ENCODE measurements at places on chromosomes 6 and 20.

- DNase-seq, result no peak
Observed at GRCh38 chr20:32336918-32337347, 21.2 kb upstream of the ASXL1 start.

DNA sequence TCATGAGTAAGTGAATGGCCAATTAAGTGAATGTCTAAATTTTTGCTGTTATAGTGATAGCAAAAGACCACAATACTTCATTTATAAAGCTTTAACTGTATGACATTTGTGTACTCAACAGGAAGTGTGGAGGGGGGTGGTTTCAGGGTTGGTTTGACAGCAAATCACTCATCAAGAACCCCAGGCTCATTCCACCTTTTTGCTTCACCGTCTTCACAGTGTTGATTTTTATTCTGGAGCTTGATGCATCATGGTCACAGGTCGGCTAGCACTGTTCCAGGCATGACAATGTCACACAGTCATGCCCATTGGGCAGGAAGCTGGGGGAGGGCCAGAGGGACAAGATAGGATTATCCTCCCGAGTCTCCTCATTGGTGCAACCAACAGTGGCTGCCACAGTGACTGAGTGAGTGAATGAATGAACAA lies 75.0 kb downstream of the MDGA1 start:
- no peak for DNase-seq

DNA sequence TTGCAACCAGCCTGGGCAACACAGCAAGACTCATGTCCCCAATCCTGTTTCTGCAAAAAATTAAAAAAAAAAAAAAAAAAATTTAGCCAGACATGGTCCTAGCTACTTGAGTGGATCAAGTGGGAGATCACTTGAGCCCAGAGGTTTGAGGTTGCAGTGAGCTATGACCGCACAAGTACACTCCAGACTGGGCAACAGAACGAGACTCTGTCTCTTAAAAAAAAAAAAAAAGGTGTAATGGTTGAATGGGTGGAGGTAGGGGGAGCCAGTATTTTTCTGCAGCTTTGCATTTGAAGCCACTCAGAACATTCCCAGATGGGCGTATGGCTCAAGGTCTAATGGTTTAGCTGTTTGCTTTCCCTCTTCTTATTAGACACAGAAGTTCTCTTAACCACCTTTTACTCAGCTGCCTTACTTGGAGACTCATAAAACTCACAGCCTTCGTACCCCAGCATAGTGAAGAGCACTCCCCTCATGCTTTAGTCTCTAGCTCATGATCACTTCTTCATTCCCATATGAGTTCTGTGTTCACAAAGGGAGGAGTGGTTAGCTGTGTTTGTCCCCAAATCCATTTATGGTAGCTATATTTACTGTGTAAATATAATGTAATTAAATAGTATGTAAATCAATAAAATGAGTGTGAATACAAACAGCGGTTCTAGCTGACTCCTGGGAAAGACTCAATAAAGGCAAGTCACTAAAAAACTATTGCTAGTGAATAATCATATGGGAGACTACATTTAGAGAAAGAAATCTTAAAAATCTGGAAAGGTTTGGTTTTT lies 9.0 kb downstream of the FKBP1A start:
- no peak for DNase-seq

DNA sequence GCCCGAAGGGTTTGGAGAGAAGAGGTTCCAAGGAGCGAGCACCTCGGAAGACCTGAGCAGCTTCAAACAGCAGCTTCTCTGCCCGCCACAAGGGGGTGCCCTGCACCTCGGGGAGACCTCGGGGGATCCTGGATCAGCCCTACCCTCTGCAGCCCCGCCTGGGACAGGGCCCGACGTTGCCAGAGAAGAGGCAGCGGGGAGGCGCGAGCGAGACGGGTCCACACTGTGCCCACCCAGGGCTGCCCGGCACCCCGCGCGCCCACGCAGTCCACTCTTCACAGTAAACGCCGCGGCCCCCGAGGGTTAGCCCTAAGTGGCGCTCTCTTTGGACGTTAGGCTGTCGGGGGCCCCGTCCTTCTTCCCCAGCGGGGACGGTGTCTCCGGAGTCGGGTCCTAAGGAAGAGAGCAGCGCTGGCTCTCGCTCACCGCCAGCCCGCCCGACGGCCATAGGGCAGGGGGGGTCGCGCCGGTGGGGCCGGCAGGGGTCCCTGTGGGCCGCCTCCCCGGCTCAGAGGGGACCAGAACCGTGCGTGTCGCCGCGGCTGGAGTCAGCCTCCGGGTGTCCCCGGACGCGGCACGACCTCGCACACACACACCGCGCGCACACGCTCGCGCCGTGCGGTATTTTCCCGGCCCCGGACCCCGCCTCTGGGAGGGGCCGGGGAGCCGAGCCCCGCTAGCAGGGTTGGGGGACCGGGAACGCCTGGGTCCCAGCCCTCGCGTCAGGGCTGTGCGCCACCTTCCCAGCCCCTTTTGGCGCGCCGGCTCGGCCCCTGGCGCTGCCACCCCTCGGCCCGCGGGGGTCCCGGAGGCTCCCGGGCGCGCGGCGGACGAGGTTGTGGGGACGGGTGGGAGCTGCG lies 929 bp downstream of the CDH22 start:
- DNase-seq, result peak; percentile 81

DNA sequence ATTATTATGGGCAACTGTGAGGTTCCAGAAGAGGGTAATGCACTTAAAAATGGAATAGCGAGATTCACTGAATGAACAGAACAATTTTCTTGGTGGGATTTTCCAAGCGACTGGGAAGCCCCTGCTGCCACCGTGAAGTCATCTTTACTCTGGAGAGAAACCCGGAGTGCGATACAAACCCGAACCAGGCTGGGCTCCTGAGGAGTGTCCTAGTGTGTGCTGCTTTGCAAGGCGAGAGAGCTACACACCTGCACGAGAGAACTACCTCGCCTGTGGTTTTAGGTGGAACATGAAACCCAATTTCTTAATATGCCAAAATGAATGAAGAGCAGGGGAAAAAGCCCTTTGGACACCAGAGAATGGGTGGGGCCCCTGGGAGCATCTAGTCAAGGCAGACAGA lies 33.5 kb upstream of the DACT2 start:
- no peak for DNase-seq

- no peak for DNase-seq
Observed at GRCh38 chr6:71997341-71997740, 111.0 kb downstream of the RIMS1 start.

DNA sequence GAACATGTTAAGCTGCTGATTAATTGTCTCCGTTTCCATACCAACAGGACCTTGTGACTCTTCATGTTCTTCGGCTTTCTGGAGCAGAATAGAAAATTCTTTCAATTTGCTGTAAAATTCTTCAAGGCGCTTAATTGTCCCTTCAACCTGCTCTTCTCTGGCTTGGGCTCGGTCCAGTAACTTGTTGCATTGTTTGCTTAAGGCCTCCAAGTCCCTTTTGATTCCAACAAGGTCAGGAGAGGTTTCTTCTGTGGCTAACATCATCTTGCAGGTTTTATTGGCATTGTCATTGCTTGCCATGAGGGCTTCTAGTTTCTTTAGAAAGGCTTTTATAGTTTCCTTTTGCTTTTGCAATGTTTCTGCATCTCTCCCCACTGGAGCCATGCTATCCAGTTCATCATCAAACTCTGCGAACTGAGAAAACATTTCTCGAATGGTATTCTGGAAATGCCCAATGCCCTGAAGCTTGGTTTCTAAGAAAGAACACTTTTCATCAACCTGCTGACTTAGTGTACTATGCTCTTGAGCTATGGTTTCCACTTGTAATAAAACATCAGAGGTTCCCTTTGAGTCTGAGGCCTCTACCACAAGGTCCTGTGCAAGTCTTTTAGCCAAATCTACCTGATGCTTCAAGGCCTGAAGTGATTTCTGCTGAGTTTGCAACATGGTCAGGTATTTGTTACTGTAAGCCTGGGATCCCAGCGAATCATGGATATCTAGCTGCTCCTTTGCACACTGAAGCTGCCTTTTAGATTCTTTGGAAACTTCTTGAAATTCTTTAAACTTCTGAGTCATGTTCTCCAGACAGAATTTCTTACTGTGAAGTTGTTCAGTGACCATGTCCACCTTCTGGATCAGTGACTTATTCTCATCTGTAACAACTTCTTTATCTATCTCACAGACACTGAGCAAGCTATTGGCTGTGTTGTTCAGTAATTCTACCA lies 90.2 kb downstream of the DST start:
- no peak for DNase-seq

GRCh38 chr6:50353603-50354002 lies 303.9 kb upstream of the DEFB112 start:
- no peak for DNase-seq

DNA sequence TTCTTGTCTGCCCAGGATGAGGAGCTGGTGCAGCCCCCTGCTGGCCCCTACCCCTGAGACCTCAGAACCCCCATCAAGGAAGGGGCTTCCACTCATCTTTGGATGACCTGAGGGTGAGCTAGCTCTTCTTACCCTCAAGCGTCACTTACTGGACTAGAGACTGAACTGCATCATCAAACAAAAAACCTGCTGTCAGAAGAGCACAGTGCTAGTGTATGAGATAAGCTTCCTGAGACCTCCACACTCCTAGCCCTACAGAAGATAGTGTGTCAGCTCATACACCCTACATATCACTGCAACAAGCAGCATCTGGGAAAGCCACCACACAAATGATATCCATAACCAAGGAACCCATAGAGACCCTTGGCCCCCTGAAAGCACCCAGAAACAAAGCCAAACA lies 15.0 kb downstream of the SLC22A16 start:
- DNase-seq, result no peak

DNA sequence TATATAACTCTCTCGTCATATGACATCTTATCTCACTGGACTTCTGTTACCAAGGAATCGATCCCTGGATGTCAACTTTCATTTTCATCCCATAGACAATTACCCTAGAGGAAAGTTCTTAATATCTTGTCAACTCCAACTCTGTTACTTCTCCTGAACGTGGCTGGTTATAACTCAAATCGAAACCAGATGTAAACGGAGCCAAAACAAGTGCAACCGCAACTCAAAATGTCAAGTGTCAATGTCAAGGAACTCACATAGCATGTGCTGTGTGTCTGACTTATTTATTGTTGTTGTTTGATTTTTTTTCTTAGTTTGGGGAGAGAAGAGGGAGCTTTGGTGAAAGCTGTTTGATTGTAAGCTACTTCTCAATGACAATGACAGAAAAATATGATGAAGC lies 108.6 kb downstream of the VIP start:
- DNase-seq, result no peak

- no peak for DNase-seq
Observed at GRCh38 chr6:53892707-53893106, 97.9 kb downstream of the LRRC1 start.

DNA sequence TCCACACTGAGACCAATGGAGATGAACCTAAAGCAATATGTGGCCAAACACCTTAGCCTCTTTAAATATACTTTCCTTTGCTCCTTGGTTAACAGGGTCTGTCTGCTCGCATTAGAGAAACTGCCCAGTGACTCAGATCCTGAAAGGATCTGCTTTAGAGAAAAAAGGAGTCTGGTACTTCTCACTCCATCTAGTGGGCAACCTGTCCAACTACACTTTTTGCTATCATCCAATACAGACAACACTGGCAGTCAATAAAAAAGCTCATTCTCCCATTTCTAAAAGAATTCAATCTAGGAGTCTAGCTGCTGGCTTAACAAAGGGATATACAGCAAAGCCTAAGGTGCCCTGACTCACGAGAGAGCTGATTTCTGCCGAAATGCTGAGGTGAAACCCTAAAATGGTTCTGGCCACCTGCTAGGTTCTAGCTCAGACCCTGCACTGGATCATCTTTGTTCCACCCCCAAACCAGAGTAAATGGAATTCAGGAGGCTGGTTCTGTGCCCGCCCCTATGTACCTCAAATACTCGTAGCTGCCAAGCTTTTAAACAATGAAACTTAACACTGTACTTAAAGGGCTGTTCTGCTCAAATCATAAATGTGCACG lies 11.5 kb downstream of the GNL1 start:
- DNase-seq, result no peak

- no peak for DNase-seq
Observed at GRCh38 chr6:4316867-4317400, 181.6 kb upstream of the ECI2 start.

DNA sequence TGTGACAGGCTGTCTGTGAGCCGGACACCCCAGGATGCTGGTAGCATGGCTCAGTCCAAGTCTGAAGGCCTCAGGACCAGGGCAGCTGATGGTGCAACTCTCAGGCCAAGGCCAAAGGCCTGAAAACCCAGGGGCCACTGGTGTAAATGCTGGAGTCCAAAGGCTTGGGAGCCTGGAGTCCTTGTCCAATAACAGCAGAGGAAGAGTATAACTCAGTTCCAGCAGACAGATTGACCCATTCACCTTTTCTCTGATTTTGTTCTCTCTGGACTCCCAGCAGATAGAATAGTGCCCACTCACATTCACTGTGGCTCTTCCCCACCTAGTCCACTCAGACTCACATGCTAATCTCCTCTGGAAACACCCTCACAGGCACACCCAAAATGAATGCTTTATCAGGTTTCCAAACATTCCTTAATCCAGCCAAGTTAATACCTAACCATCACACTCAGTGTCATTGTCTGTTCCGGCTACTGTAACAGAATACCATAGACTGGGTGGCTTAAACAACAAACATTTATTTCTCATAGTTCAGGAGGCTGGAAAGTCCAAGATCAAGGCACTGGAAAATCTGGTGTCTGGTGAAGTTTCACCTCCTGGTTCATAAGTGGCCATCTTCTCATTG lies 5.0 kb upstream of the TRAF3IP2 start:
- DNase-seq, result no peak

DNA sequence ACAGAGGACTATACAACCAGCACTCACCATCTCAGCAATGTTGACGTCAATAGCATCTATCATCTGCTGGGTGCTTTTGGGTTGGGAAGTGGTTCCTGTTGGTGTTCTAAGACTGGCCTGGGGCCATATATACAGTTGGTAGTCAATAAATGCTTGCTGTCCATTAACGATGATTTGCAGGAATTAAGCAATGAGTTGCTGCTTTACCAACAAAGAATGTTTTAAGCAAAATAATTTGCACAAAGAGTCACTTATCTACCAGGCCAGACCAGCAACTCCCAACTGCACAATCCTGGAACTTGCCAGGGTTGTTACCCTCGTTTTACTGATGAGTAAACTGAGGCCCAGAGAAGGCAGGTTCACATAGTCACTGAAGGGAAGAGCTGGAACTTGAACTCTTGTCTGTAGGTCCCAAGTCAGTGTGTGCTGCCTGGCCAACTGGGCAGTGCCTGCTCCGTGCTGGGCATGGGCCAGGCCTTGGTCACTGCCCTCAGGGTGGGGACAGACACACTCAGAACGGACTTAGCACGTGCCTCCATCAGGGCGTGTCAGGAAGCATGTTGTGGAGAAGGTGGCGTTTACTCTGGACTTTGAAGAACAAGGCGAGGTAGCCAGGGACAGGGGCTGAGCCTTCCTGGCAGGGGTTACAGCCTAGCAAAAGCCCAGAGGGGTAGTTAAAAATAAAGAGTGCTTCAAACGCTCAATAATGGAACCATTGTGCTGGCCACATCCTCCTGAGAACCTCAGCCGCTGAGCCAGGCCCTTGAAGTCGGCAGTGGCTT lies 2.5 kb upstream of the SRC start:
- DNase-seq, result no peak
